Astrocyte of the cerebellum (primary cell): ENCODE measurements at places on chromosomes 2 and 18.

GRCh38 chr18:10403708-10404107 lies 50.7 kb upstream of the APCDD1 start:
- no peak for DNase-seq

GRCh38 chr2:121613152-121613551 lies 36.1 kb downstream of the CLASP1 start:
- no peak for DNase-seq

GRCh38 chr2:3876221-3876620 lies 172.8 kb downstream of the DCDC2C start:
- no peak for DNase-seq

DNA sequence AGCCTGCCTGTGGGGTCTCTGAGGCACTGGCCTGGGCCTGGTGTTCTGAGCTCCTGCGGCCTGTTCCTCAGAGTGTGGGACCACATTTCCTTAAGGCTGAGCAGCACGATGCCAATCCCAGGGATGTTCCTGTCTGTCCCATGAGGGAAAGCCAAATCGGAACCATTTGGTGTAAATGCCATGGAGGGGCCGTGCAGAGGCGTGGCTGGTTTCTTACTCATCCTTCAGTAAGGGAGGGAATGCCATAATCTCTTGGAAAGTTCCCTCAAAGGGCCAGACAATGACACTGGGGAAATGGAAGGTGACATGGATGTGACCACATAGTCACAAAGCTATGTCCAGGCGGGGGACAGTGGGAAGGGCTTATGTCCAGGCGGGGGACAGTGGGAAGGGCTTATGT lies 14.4 kb upstream of the PTMA start:
- no peak for DNase-seq

DNA sequence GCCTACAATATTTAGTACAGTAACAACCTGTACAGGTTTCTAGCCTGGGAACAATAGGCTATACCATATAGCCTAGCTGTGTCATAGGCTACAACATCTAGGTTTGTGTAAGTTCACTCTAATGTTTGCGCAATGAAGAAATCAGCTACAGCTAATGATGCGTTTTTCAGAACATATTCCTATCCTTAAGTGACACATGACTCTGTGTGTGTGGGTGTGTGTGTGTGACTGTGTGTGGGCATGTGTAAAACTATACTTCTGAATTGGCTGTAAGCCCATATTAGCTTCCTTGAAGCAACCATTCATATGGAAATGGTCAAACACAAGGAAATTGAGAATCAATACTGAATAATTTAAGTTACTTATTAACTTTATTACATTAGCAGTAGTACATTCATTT lies 120.8 kb upstream of the SULT1C3 start:
- no peak for DNase-seq

DNA sequence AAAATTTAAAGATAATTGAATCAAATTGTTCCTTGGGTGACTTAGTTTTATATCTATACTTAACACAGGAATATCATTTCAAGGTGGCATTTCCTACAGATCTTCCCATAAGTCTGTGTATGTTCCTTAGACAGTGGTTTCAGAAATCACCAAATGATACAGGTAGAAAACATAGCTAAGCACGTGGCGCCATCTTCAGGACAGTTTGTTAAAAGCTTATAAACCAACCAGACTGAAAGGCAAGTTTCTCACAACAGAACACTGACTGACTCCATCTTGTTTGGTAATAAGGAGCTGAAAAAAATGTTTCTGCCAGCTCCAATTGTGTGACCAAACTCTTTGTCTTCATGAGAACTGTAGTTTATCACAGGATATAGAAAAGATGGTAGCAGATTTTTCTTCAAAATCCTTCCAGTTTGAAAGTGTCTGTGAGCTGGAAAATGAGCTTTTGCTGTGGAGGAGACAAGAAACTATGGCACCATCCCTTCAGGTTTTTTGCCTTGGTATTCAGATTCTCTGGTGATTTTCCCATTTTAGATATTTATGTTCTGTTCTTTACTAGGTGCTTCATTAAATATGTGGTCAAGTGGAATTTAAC lies 34.8 kb upstream of the NEUROD1 start:
- peak; percentile 78 for DNase-seq

DNA sequence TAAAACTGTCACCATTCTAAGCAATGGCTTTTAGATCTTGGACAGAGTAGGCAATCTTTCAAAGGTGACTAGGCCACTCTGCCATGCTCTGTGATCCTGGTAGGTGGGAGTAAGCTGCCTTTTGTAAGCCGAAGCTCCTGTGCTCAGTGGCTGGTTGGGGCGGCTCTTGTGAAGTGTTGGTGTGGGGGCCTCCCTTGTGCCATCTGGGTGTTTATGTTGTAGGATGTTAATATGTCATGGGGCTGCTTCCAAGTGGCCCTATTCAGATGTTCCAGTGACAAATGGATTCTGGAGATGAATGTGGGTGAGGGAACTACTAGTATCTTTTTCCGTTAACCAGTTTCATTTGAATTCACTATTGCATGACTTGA lies 116.8 kb upstream of the SPRED2 start:
- no peak for DNase-seq

DNA sequence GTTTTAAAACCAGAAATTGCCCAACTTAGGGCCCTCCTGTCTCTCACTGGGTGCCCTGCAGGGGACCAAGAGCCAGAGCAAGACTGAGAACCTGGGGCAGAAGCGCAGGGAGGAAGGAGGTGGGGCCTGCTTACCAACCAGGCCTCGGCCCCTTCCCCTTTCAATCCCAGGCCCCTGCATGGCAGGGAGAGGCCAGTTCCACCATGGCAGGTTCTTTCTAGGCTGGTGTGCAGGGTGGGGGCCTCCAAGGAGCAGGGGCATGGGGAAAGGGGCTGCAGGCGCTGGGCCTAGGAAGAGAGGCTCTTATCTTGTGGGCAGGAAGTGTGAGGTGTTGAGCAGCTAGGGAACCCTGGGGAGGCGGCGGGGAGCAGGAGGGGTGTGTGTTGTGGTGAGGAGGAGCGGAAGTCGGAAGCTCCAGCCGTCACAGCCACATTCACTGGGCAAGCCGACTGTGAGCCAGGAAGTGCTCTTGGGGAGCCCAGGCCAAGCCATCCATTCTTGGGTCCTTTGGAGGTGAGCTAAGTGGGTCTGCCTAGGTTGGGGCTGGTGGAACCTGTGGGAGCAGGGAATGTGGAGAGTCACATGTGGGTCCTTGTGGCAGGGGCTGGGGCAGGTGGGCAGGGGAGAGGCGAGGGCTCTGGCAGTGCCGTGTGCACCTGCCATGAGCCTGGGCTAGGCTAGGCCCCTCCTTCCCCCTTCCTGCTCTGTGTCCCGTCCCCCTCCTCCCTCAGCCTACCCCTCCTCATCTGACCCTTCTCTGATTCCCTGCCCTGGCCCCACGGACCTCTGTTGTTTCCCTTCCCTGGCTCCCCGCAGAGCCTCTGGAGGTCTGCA lies at the start of gene PSD4:
Gene PSD4, plus strand, starts transcription at position 430 of the 834 bp plus-strand sequence. CDS start 8,486 bp downstream, outside the sequence.
- no peak for DNase-seq

DNA sequence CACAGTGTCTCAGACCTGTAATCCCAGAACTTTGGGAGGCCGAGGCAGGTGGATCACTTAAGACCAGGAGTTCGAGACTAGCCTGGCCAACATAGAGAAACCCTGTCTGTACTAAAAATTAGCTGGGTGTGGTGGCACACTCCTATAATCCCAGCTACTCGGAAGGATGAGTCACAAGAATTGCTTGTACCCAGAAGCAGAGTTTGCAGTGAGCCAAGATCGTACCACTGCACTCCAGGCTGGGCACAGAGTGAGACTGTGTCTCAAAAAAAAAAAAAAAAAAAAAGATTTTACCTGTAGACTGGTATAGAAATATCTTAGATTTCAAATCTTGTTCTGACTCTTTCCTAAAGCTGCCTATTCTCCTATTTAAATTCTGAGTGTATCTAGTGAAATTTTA lies 7.2 kb upstream of the KLHL29 start:
- no peak for DNase-seq

DNA sequence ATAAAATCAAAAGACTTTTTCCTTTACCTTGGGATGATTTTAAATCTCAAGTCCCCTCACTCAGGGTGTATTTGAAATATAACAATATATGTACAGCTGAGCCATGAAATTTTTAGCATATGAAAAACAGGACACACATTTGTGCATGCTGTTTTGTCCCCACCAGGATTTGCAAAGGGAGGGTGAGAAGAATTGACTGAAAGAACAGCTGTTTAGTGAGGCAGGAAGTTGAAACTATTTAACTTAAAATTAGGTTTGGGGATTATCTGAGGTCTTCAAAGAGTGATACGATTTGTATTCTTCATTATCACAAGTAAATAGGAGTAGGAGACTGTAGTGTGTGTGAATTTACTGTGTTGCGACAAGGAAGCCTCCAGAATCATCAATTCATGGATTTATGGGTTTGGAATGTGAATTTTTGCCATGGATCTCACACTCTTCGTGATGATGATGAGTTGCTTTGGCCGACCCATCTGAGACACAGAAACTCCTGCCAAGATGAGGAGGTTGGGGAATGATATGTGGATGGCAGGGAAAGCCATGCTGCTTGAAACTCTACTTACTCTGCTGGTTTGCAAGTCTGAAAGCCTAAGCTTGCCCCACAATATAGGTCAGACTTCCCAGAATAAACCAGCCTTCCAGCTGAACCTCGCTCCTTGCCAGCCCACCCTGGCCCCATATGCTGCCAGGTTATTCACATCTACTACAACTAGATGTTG lies 31.0 kb upstream of the SPATS2L start:
- DNase-seq = no peak

- peak; percentile 31 for DNase-seq
Observed at GRCh38 chr2:67259556-67260342, 137.4 kb upstream of the ETAA1 start.

GRCh38 chr2:168212866-168213265 lies 34.5 kb downstream of the STK39 start:
- no peak for DNase-seq

GRCh38 chr2:79453918-79454317 lies 58.9 kb upstream of the CTNNA2 start:
- peak; percentile 9 for DNase-seq

GRCh38 chr2:104340162-104340561 lies 513.8 kb upstream of the POU3F3 start:
- no peak for DNase-seq

DNA sequence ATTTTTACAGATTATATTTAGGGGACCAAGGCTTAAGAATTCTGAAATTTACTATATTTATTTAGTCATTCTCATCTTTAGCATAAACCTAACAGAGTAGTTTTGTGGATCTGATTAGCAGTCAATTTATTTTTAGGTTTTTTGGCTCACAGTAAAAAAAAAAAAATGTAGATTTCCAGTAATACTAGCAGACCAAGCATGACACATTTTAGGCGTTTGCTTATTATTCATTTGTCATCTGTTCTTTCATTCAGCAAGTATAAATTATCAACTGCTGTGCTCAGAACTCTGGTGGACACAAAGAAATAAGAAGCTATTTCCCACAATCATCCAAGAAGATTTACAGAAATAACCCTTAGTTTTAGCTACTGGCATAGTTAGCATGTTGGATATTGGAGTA lies 20.6 kb downstream of the PDE1A start:
- no peak for DNase-seq

DNA sequence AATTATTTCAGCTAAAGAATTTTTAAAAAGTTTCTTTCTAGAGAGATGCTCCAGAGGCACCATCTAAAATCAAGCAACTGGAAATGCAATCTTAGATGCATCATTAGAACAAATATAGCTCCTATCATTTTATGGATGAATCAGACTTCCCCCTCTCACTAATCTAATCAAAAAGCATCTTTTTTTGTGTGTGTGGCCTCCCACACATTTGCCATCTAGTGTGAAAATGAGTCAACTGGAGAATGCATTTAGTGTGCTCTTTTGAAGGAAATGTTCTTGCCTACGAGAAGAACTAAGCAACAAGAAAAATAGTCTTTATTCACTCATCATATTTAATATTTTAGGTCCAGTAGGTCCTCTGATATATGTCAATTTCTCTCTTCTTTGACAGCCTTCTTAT lies 39.5 kb upstream of the FIGN start:
- no peak for DNase-seq

DNA sequence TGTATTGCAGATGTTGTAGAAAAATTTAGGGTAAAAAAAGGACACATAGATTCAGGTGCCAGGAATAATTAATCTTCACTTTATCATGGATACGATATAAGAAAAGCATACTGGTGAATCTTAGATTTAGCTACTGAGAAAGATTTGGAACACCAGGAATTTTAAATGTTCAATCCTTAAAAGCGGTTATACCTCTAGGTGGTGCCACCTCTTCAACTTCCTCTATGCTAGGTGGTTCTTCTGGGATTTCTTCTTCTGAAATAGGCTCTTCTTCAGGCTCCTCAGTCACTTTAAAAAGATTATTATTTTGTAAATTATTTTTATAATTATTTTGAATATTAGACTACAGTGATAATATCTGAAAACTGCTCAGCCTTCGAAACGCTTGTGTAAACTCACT lies 133.1 kb downstream of the TTN start:
- DNase-seq = no peak

DNA sequence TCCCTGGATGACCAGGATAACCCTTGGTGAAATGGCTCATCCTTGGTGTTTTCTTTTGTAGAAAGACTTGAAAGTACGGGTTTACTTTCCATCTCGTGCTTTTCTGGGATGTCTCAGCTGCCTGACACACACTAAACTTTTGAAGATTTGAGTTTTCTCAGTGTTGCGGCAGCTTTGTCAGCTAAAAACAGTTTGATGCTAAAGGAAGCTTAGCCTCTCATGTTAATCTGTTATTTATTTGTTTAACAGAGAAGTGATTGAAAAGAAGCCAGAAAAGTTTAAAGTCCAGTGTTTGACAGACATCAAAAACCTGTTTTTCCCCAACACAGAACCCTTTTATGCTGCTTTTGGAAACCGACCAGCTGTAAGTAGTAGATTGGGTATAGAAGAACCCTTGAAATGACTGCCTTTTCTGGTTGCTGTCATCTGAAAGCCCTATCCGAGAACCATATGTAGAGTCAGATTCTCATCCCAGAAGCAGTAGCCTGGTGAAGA lies 72.8 kb downstream of the LPIN1 start:
- DNase-seq = no peak

- no peak for DNase-seq
Observed at GRCh38 chr2:219661955-219662395, 34.5 kb downstream of the SLC4A3 start.

DNA sequence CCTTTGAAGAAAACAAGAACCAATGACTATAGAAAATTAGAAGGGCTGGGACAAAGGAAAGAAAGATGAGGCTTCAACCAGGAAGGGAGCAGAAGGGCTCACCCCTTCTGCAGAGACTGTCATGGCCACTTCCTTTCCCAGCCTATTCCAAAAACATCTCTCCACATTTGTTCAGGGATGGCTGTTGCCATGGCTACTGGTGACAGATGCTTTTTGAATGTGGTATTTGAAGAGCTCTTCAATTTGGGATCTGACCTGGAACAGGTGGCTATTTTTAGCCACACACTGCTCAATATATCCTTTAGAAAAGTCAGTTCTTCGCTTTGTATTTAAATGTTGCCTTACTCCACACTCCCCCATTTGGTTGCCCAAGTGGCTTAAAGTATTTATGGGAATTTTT lies 64.1 kb upstream of the LCLAT1 start:
- no peak for DNase-seq

DNA sequence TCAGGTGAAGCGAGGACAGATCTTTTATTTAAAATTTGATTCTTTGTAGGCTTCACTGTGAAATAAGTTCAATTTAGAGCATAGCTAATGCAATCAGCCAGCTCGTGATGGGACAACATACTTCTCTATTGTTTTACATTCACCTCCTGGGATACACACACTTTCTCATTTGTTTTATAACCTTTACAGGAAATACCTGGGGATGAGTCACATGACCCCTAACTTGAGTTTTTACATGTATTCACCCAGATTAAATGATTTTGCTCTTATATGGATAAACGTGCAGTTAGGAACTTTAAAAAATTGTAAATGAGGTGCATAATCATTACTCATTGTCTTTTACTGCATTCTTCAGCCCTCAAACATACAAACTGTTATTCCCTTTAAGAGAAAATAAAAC lies 152.1 kb downstream of the NEDD4L start:
- DNase-seq = no peak
